ENCODE measurements at places on chromosomes 5 and 9.

DNA sequence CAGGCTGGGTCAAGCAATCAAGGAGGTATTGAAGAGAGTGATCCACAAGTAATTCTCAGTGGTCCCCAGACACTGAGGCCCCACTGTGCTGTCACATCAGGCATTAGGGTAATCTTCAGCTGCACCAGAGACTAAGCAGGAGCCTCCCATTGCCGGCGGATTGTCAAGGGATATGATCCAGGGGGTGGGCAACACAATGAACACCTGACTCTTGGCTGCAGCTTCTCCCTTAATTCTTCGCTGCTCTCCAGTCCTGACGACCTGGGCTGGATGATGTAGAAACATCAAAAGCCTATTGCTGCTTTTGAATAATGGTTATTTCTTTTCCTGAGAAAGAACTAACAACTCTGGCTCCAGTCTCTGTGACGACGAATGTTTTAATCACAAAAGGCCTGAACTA, 78.4 kb upstream of the IFNK start:
- DNase-seq = no peak

- DNase-seq = peak; percentile 62
Observed at GRCh38 chr9:21031091-21031807, at the start of gene HACD4. TSS of gene HACD4 (minus strand) at chr9:21031640. CDS start at chr9:21031590, 50 bp downstream.

DNA sequence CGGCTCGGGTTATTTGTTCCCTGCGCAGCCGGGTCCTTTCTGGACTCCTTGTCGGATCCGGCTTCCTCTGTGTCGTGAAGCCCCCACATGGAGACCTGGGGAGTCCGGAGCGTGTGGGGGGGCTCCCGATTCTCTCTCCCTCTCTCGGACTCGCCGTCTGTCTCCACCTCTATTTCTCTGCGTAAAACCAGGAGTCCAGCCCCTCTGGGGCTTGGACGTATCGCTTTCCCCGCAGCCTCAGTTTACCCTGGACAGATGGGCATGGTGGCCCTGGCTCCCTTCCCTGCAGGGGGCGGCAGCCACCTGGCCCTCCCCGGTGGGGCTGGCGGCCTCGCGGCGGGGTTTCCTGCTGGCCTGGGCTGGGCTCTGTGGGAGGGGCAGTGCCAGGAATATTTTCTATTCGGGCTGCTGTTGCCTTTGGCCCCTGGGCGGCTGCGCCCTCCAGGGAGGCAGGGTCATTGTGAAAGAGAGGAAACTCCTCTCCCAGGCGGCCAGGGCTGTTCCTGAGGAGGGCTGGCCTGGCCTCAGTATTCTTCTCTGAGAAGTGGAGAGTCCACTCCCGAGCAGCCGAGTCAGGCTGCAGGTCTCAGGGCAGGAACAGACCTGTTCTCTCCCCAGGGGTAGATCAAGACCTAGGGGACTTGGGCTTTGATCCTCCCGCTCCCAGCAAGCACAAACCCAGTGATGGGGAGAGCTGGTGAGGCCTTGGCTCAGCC, 665 bp downstream of the ASS1 start:
- no peak for DNase-seq

DNA sequence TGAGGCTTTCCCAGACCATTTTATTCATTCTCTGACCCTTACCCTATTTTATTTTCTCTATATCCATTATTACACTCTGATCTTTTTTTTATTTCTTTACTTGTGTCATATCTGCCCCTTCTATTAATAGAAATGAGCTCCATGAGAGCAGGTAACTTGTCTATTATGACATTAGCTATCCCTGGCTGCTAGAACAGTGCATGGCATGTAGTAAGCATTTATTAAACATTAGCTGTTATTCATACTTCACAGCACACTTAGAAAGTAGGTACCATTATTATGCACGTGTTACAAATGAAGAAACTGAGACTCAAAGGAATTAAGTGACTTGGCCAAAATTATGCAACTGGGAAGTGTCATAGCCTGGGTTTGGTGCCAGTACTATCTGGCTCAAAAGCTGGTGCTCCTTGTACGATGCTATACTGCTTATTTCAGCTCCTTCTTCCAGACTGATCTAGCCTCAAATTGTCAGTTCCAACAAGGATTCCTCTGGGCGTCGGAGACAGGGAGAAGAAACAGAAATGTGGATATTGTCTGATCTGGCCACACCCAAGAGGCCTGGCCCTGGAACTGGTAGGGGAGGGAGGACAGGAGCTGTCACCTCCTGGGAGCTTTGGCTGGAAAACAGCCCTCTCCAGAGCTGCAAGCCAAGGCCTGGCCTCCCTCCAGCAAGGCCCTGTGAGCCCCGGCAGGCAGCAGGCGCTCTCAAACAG, 10.8 kb upstream of the NIPAL4 start:
- no peak for DNase-seq

DNA sequence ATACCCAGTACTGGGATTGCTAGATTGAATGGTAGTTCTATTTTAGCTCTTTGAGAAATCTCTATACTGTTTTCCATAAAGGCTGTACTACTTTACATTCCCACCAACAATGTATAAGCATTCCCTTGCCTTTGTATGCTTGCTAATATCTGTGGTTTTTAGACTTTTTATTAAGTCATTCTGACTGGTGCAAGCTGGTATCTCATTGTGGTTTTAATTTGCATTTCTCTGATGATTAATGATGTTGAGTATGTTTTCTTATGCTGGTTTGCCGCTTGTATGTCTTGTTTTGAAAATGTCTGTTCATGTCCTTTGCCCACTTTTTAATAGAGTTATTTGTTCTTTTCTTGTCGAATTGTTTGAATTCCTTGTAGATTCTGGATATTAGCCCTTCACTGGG, 512.7 kb upstream of the PAPPA start:
- no peak for DNase-seq

- no peak for DNase-seq
Observed at GRCh38 chr5:36689225-36689624, 82.8 kb downstream of the SLC1A3 start.
